ENCODE measurements at places on chromosomes 13 and 19.

GRCh38 chr19:8517551-8518442 is 3.8 kb upstream of the ZNF414 start:
- H3K27ac ChIP-seq, result no peak overlapping the region
- H3K36me3 ChIP-seq, result peaks cover 7% of the 10 kb centered on the region
- peaks cover 14% of the 10 kb centered on the region for H3K4me1 ChIP-seq
- H3K27me3 ChIP-seq, result no peaks in the 10 kb centered on the region

- H3K4me3 ChIP-seq, result no peak overlapping the region
- no peak for DNase-seq
- no peaks in the 10 kb centered on the region for H3K4me1 ChIP-seq
- peaks cover 84% of the 10 kb centered on the region for H3K36me3 ChIP-seq
Observed at GRCh38 chr19:6384381-6384780, 8.6 kb downstream of the GTF2F1 start.

- H3K4me3 ChIP-seq, result no peak overlapping the region
- no peaks in the 10 kb centered on the region for H3K27me3 ChIP-seq
- no peak overlapping the region for H3K27ac ChIP-seq
Observed at GRCh38 chr13:43166644-43167457, 143.5 kb downstream of the DNAJC15 start.

DNA sequence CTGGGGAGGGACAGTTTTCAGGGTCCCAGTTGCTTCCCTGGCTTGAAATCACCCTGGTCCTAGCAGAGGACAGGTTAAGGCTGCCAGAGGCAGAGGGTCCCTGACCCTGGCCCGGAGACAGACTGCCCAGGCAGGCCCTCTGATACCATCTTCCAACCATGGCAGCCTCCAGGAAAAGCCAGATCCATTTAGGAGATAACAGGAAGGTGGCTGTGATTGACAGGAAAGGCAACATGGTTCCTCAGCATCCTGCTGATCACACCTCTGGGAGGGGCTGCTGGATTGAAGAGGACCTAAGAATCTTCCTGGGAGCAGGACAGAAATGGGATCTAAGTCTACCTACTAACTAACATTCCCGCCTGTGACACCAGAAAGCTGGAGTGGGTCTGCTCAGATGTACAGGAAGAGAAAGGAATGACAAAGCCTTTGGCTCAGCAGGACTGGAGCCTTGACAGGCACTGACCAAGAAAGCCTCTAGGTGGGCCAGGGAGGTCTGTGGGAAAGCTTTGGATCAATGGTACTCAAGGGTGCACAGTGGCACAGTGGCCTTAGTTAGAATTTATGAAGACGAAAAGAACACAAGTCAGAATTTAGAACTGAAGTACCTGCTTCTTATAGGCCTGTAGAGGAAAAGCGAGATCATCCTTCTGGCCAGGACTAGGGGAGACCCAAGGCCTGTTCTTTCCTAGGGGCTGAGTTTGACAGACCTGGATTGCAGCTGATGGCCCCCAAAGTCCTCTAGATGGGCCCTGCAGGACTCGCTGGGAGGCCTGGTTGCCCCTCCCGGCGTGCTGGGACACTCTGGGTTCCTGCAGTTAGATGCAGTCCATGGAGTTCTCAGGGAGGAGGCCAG is 2.3 kb upstream of the PRKACA start:
- peaks cover 46% of the 10 kb centered on the region for H3K36me3 ChIP-seq
- H3K4me1 ChIP-seq, result peaks cover 15% of the 10 kb centered on the region
- no peak overlapping the region for H3K27ac ChIP-seq
- no peaks in the 10 kb centered on the region for H3K27me3 ChIP-seq
- no peak overlapping the region for H3K4me3 ChIP-seq

DNA sequence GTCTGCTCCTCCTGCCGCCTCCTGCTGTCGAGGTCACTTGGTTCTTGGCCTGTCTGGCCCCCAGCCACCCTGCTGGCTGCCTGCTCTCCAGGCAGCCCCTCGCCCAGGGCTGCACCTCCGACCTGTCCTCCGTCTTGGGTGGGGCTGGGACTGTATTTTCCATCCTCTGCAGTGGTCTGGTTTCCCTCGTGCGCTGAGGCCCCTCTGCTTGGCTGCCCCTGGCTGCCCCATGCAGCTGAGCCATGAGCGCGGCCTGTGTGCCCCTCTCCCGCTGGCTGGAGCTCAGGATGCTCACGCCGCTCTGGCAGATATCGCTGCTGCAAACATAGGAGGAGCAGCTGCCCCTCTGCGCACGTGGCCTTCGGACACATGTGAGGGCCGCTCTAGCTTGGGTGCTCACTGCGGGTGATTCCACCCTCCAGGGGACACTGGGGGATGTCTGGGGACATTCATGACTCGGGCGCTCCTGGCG is 14.0 kb downstream of the UHRF1 start:
- H3K36me3 ChIP-seq, result peaks cover 96% of the 10 kb centered on the region
- no peak overlapping the region for H3K27ac ChIP-seq
- no peak for DNase-seq
- H3K4me3 ChIP-seq, result no peak overlapping the region
- no peaks in the 10 kb centered on the region for H3K27me3 ChIP-seq
- peaks cover 22% of the 10 kb centered on the region for H3K4me1 ChIP-seq

GRCh38 chr13:59706101-59706976 is 457.4 kb downstream of the DIAPH3 start:
- no peak for DNase-seq
- no peaks in the 10 kb centered on the region for H3K36me3 ChIP-seq
- no peak overlapping the region for H3K27ac ChIP-seq
- no peaks in the 10 kb centered on the region for H3K4me1 ChIP-seq
- H3K4me3 ChIP-seq, result no peak overlapping the region

DNA sequence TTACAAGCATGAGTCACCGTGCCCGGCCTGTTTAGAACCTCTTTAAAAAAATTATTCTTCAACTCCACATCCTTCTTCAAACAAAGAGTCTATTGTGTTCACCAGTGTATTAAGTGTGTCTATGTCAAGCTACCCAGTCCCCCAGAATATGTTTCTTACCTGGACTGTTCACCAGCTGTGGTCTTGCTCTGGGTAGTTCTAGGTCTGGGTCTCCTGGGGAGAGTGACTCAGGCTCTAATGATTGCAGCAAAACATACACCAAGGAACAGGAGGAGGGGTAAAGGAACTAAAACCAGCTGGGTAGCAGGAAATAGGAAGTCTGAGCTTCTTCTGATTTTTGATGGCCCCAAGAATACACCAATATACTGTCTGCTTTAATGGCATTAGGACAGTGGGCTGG is at the start of gene FPR1:
Gene FPR1 (minus strand): TSS at position 224 of the 400 bp plus-strand sequence. CDS start 4,884 bp downstream, outside the sequence.
- no peaks in the 10 kb centered on the region for H3K4me1 ChIP-seq
- no peak for DNase-seq
- no peaks in the 10 kb centered on the region for H3K27me3 ChIP-seq

GRCh38 chr19:44988273-44988672 is 13.0 kb upstream of the RELB start:
- no peaks in the 10 kb centered on the region for H3K27me3 ChIP-seq
- H3K27ac ChIP-seq, result no peak overlapping the region
- H3K4me3 ChIP-seq, result no peak overlapping the region
- no peak for DNase-seq
- peaks cover 82% of the 10 kb centered on the region for H3K36me3 ChIP-seq

- H3K4me1 ChIP-seq, result peaks cover 10% of the 10 kb centered on the region
- H3K36me3 ChIP-seq, result peaks cover 37% of the 10 kb centered on the region
- peak overlapping the region; percentile 96 for H3K4me3 ChIP-seq
- no peaks in the 10 kb centered on the region for H3K27me3 ChIP-seq
- DNase-seq, result peak; percentile 73
Observed at GRCh38 chr19:17555929-17556813, 722 bp downstream of the COLGALT1 start.

- DNase-seq, result no peak
- H3K4me3 ChIP-seq, result no peak overlapping the region
- peaks cover 20% of the 10 kb centered on the region for H3K36me3 ChIP-seq
- no peak overlapping the region for H3K27ac ChIP-seq
- H3K27me3 ChIP-seq, result peaks cover 20% of the 10 kb centered on the region
Observed at GRCh38 chr19:18896421-18896841, 473 bp upstream of the CERS1 start.

DNA sequence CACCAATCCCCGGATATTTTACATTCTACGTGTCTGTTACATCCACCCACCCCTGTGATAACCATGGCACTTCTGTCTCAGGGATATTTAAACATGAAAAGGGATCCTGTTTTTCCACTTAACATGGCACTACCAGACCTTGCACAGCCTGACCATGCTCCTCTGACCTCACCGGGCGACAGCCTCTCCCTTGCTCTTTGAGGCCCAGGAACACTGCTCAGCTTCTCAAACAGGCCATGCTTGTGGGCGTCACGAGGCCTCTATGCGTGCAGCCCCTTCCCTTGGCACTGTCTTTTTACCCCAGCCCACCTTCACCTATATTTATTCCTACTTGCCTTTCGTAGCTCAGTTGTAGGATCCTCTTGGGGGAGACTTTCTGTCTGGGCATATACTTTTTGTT is 385.6 kb downstream of the UQCRFS1 start:
- DNase-seq, result no peak
- no peaks in the 10 kb centered on the region for H3K4me1 ChIP-seq
- H3K36me3 ChIP-seq, result no peaks in the 10 kb centered on the region
- H3K27me3 ChIP-seq, result no peaks in the 10 kb centered on the region
- H3K27ac ChIP-seq, result no peak overlapping the region
- H3K4me3 ChIP-seq, result no peak overlapping the region

DNA sequence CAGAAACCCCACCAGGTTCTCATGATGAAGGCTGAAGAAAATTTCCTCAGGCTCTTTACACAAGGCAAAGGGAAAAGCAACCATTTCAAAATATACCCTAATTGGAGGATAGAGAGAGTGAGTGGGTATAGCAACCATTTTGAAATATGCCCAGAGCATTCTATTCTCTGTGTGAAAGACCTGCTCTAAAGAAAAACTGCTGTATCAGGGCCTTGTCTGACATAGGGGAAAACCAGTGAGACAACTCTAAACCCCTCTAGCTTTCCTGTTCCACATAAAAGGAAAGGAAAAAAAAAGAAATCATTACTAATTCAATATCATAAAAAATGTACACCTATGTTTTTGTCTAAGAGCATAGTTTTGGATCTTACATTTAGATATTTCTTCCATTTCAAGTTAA is 42.3 kb downstream of the TPTE2 start:
- no peaks in the 10 kb centered on the region for H3K36me3 ChIP-seq
- H3K4me1 ChIP-seq, result no peaks in the 10 kb centered on the region

DNA sequence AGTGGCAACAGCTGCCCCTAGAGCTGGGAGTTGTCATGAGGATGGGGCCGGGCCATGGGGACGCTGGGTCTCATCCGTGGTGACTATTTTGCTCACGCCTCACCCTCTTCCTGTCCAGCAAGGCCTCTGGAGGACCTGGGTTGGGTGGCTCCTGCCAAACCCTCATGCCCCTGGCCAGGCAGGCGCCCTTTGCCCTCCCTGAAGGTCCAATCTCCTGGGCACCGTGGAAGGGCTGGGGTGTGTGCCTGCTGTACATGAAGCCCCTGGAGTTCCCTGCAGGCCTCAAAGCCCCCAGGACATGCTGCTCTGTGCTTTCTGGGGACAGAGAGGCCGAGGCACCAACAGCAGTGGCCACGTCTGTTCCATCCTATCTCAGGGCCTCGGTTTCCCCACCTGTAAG is 13.8 kb downstream of the LRP3 start:
- DNase-seq, result no peak
- H3K27me3 ChIP-seq, result no peaks in the 10 kb centered on the region
- H3K36me3 ChIP-seq, result no peaks in the 10 kb centered on the region
- no peaks in the 10 kb centered on the region for H3K4me1 ChIP-seq
